ENCODE measurements at places on chromosomes 2 and 18.
A peak's percentile ranks its signal among the peaks of the same experiment; 100 is the strongest.

- DNase-seq, result peak; percentile 40
Measured at GRCh38 chr18:36314098-36314497, 16.6 kb downstream of the FHOD3 start.

DNA sequence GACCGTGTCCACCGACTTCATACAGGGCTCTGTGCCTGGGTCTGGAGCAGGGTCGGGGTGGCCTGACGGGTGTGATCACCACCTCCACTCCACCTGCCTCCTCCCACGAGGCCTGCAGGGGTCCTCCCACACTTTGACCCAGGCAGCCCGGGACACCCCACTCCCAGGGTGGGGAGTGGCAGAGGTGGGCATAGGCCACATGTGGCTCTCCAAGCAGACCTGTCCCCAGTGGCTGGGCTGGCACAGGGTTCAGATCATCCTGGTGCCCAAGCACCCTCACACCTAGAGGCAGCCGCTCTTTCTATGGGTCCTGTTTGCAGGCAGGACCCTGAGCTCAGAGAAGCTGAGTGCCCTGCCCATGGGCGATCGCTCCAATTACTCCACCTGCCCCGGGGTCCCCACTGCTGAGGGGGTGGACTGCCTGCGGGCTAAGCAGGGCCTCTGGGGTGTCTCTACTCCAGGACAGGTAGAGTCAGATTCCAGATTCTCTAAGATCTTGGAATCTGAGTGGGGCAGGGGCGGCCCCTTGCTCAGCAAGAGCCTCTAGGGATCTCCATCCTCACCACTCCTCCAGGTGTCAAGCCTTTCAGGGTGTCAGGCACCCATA, 1.4 kb downstream of the NEURL3 start:
- no peak for DNase-seq

- no peak for DNase-seq
Measured at GRCh38 chr2:140555701-140556100, 1575.1 kb downstream of the LRP1B start.

GRCh38 chr2:157989227-157989626, 112.4 kb upstream of the UPP2 start:
- no peak for DNase-seq

DNA sequence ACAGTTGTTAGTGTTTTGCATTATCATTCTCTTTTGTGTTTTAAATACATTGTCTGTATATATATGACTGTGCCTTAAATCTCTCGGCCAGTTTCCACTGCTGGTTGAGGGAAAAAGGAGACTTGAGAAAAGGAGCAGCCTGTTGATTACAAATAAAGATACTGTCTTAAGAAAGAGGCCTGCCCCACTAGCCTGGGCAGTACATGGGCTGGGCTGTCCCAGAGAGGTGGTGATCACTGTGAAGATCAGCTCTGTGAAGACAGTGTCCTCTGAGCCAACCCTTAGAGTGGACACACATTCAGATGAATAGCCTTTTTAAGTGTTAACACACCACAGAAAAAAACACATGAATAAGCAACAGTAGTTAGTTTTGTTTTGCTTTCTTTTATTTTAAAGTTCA, 10.0 kb upstream of the OTX1 start:
- no peak for DNase-seq

- no peak for DNase-seq
Measured at GRCh38 chr2:46580416-46580815, 101.1 kb downstream of the TMEM247 start.

DNA sequence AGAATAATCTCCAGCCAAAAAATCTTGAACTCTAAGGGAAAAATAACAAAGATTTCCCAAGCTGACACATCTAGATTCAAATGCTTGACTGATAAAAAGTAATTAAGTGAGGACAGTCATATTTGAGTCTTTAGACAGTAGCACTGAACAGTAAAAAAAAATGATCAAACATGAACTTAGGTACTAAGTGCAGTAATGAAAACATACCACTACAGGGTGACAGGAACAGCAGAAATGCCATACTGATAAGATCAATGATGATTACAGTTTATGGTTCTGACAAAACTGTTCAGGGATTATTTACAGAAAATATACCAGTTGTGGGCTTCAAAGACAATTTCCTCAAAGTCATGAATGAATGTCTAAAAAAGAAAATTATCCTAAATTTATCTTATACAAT, 80.3 kb downstream of the OSBPL1A start:
- DNase-seq, result no peak

- DNase-seq, result no peak
Measured at GRCh38 chr2:16010011-16010410, 69.7 kb downstream of the MYCN start.

DNA sequence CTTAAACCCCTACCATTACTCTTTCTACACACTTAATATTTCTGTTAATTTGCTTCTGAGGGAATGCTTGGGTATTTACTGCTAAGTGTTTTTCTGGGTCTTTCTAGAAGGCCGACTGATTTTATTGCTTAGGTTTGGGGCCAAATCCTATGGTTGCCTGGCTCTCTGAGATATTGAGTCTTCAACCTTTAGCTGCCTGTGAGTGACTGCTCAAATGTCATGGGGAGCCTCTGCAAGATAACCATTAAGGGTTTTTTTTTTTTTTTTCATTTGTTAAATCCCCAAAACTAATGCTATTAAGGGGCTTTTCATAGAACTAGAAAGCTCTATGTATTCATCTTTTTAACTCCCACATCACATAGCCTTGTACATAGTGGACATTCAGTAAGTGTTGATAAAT, 5.0 kb downstream of the OSBPL6 start:
- no peak for DNase-seq

GRCh38 chr18:31555971-31556747, 35.5 kb upstream of the TTR start:
- peak; percentile 72 for DNase-seq

- DNase-seq, result no peak
Measured at GRCh38 chr18:73987247-73987980, 160.2 kb downstream of the FBXO15 start.

- peak; percentile 93 for DNase-seq
Measured at GRCh38 chr2:20091305-20091991, 40.0 kb upstream of the LAPTM4A start.

GRCh38 chr2:200810252-200810997, 1.3 kb upstream of the BZW1 start:
- peak; percentile 69 for DNase-seq

GRCh38 chr18:63440881-63441280, 18.6 kb upstream of the VPS4B start:
- no peak for DNase-seq

DNA sequence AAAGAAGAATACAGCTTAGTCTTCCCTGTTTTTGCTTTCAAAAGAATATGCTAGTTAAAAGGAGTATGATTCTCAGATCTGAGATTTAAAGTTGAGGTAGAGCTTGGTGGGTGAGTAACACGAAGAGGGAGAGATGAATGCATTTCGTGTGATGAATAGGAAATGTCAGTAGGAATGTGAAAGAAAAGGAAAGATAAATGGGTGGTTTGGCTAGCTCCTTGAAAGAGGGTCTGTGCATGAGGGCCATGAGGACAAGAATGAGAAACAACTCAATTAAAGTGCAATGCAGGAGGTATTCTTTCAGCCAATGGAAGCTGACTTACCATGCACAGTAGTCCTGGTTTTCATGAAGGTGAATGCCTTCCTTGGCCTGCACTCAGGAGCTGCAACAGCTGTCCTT, 248.2 kb downstream of the HNMT start:
- no peak for DNase-seq

DNA sequence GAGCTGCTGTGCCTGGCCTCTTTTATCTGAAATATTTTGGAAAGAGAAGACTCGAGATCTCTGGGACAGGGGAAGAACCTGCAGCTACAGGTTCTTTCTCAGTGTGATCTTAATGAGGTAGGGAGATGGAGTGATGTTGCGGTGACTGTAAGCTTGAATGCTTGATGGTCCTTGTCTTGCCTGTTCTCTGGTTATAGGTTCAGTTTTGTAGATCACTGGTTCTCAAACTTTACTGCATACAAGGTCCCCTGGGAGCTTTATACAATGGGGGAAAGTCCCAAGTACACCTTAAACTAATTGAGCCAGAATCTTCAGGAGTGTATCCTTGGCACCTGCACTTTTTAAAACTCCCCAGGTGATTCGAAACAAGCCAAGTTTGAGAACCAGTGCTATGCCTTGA, 136.7 kb upstream of the CXCR4 start:
- no peak for DNase-seq

Data from GM03348 (cell line).